ENCODE measurements at places on chromosomes 4 and X. TPM values are rescaled to one million over a fixed set of nuclear protein-coding genes. Genes with fewer than 3 reads are reported as not detected.

DNA sequence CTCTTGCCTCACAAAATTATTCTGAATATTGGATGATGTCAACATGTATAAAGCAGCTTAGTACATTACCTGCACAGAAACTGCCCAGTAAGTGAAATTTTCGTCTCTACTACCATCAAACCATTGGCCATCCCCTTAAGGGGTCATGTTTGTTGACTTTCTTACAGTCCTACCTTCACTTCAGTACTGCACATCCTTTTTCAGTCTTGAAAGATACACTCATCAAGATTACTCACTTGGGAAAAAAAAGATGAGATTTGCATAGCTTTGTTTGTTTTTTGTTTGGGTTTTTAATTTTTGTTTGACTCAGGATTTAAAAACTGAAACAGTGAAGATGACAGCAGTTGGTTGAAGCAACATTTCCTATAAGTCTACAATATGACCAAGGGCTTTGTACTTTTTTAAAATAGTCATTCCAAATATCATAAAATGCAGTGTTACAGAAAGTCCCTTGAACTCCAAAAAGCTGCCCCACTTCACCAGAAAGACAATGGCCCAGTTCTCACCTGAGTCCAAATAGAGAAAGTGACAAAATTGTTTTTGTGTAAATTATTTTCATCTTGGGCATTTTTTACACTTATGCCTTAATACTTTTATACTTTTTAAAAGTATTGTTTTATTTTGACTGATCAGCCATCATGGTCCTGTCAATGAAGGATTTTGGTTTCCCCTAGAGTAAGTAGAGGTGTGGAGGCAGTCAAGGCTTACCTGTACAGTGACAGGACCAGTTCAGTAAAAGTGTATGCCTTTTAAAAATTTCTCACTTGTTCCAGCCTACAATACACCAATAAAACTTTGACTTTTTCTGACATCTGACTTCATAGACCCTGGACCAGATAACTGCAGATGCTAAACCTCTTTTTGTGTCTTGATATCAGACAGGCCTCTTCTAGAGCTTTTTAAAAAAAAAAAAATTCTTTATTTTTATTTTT lies 59.7 kb upstream of the EDA2R start:
- no peak for DNase-seq

DNA sequence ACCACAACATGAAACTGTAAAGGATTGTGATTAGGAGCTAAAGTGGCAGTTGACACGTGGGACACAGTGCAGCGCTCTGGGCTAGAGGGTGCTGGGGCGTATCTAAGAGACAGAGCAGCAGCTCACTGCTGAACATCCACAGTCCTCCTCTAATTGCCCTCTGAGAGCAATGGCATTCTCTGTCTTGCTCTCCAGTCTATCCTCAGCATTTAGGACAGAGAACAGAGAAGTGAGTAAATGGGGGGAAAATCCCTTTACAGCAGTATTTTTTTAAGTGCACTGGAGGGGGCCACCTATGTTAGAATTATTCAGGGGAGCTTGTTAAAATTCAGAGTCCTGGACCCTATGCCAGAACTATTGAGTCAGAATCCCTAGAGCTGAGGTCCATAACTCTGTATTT lies 4.2 kb upstream of the TMEM154 start:
- no peak for DNase-seq

The PDZD11 gene
- total RNA-seq: 18.5 TPM

DNA sequence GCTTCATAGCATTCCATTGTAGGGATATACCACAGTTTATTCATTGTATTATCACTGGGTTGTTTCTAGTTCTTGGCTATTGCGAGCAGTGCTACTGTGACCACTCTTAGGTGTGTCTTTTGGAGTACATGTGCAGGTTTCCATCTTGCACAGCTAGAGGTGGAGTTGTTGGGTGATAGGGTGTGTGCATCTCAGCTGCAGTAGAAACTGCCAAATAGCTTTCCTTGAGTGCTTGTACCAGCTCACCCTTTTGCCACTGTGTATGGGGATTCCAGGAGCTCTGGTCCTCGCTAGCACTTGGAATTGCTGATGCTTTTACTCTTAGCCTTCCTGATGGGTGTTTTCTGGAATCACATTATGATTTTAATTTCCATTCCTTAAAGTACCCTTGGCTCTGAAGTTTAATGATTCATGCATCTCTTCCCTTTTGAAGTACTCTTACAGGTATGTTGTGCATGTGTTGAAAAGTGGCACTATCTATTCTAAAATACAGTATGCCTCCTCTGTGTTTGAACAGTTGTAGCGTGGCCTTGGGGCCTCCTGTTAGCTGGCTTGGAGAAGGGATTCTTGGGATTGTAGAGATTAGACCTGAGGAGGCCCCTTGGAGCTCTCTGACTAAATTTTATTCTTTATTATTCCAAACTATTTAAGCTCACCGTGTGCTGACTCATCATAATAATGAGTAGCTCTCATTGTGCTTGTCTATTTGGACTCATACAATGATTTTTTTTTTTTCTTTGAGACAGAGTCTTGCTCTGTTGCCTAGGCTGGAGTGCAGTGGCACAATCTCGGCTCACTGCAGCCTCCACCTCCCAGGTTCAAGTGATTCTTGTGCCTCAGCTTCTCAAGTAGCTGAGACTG lies 38.4 kb downstream of the HTT start:
- DNase-seq: no peak

The COX7B2 gene
- total RNA-seq: not detected

The MAGEA11 gene
- total RNA-seq: not detected

DNA sequence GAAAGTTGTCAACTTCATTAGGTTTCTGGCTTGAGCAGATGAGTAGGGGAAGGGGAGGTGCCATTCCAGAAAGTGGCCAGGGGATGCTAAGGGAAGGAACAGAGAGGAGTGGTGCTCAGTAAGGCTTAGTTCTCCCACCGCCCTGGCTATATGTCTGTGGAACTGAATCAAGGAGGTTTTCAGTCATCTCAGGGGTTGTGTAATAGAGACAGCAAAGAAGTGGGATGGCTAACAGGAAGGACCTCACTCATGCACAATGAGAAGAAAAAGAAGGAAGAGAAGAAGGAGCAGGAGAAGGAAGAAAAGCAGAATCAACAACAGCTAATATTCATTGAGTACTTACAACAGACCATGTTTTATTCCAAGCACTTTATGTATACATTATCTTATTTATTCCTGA lies 368.7 kb downstream of the MID1IP1 start:
- DNase-seq: no peak

The MAGEC1 gene
- total RNA-seq: not detected

The FBXO8 gene
- total RNA-seq: 17.8 TPM

The UGT2A1 gene
- not detected for total RNA-seq

DNA sequence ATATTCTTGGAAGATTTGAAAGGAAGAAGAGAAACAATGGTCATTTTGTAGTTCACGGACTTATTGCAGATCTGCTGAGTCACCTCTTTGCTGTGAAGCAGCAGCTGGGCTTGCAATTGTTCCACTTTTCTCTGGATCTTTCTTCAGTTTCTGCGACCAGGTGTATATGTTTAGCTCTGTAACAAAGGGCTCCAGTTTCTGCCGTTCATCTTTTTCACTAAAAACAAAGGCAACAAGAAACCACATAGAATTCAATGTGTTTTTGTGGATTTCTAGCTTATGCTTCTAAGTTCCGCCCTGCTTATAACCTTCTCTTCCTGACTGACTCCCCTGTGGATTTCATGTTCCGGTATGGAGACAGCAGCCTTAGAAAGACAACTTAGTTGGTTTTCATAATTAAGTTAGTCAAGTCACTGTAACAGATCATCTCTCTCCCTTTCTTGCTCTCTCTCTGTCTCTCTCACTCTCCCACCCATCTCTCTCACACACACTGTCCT lies 121.6 kb upstream of the EPHA5 start:
- DNase-seq: no peak

The NLGN4X gene
- 0.35 TPM for total RNA-seq

The AKAP4 gene
- not detected for total RNA-seq

DNA sequence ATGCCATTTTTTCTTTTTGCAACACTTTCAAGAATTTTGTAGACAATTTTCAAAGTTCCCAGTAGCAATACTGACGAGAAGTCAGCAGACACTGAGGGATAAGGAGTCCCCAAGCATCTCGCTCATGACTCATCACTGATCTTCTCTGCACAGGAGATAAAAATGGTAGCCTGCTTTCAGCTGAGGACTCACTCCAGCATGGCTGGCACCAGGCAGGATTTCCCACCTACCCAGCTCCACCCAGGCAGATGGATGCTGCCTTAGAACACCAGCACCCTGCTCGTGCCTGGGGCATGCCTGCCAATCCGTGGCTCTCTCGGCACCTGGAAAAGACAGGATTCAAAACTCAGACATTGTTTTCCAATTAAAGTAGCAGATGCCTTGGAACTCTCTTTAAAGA lies 24.9 kb downstream of the JAKMIP1 start:
- no peak for DNase-seq

DNA sequence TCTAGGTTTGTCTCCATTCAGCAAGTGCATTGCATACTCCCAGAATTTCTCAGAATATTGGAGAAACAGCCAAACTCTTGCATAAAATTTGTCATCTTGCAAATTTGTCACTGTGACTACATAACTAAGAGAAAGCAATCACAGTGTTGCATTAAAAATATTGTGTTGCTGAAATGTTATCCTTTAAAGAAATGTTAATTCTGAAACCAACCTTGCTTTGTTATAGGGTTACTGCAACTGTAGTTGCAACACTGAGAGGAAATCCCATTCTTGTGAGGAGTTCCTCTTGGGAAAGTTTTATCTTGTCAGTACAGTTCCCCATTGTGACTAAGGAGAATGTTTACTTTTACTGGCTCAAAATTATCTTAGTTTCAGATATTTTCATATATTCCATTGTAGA lies 20.9 kb downstream of the CYBB start:
- no peak for DNase-seq

- DNase-seq: no peak
These were observed 301.8 kb upstream of the CTSO start for GRCh38 chr4:156255230-156256007.

- DNase-seq: no peak
These were observed 40.9 kb downstream of the WDFY3 start for GRCh38 chr4:84925558-84925957.

The ZMYM3 gene
- total RNA-seq: 28.2 TPM

DNA sequence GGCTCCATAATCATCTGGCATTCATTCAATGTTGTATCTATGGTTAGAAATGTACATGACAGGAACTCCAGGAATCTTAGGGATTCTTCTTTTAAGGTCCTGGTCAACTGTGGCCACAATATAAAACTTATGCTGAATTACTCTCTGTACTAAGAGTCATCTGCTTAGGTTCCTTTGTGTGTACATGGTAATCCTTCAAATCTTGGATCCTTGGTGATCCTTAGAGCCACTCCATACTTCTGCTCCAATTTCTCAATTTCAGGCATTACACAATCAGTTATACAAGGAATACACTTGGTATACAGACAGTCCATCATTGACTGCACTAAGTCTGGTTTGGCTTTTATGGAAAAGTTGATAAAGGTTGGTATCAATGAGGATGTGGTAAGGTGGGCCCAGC lies 5.8 kb downstream of the SRD5A3 start:
- DNase-seq: no peak

The PRMT9 gene
- total RNA-seq: 8.9 TPM

DNA sequence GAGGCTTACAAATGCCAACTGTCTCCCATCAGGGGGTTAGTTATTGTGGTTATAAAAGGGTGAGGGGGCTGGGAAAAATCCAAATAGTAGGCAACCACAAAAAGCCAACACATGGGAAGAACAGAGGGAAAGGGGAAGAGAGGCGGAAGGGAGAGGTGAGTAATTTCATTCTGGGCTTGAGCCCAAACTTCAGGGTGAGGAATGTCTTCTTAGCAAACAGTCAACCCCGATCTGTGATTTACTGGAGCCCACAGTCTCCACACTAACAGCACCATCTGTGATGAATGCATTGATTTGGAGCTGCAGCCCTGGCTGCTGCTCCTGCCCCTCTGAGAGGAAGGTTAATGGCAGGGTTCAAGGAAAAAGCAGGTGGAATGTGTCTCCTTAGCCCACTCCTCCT lies 162.2 kb upstream of the GPR101 start:
- DNase-seq: no peak

The BEND4 gene
- total RNA-seq: 14.1 TPM

DNA sequence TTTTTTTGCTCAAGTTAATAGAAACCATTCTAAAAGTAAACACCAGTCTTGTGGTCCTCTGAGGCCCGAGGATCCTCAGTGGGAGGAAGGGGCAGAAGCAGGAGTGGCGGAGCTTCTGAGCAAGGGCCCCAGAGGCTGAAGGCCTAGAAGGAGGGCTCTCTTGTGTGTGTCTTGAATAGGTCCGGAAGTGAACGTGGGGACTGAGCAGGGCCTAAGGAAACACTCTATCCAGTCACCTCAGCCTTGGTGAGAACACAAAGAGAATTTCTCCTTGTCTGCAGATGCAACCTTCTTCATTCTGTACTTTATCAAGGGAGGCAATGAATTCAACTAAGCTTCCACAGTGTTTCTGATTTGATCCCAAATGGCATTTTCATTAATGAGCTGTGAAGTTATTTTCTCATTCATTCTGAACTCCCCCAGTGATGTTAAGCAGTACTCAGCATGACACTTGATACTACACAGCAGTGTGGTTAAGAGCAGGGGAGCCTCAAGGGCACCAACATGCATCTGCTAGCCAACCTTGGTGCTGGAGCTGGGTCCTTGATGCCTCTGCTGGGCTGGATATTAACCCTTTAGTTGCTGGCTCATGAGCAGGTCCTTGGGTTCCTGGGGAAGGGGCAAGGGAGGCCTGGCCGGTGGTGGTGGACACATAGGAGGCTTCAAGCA lies 64.7 kb downstream of the RBM47 start:
- DNase-seq: no peak

- no peak for DNase-seq
These were observed 15.0 kb downstream of the ACSL1 start for GRCh38 chr4:184810720-184811119.

GRCh38 chrX:30570505-30570904 lies 7.1 kb downstream of the TASL start:
- no peak for DNase-seq

- DNase-seq: no peak
These were observed 58.9 kb downstream of the TLR10 start for GRCh38 chr4:38723726-38724474.

DNA sequence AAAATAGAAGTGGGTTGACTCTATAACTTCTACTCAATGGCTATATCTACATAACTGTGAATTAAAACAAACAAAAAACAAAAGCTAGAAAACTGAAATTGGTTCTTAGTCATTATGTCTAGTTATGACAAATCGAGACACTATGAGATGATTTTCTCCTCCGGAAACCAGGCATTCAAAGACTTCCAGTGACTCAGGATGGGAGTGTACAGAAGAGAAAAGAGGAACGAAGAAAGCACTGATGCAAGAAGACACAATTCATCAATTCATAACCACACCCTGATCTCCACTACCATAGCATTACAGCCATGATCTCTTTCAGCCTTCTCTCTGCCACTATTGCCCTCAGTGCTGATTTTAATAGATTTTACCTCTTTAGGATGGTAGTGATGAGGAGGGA lies 253.6 kb downstream of the CBLL2 start:
- no peak for DNase-seq

The FAM53A gene
- total RNA-seq: 1.2 TPM

The CXXC4 gene
- not detected for total RNA-seq

- DNase-seq: no peak
These were observed 180.3 kb upstream of the HS3ST1 start for GRCh38 chr4:11608992-11609391.

Measured in activated B cell treated with CpG ODN at 0.5 μM for 24 hours (primary cell).